ENCODE measurements at places on chromosomes 1 and 21.

DNA sequence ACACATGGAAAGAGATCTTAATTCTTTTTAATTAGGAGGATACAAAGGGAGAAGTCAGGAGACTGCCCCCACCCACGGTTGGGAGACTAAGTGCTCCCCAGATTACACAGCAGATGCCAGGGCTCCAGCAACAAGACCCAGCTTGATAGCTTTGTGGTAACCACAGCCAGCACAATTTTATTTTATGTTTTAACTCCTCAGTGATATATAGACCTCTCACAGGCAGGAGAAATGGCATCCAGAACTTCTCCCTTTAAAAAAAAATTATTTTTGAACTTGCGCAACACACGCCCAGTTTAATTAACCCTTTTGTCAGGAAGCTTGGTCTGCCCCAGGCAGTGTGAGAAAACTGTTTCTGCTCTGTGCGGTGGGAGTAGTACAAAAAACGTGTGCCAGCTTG, 62.6 kb upstream of the ACOT11 start:
- no peak for DNase-seq

DNA sequence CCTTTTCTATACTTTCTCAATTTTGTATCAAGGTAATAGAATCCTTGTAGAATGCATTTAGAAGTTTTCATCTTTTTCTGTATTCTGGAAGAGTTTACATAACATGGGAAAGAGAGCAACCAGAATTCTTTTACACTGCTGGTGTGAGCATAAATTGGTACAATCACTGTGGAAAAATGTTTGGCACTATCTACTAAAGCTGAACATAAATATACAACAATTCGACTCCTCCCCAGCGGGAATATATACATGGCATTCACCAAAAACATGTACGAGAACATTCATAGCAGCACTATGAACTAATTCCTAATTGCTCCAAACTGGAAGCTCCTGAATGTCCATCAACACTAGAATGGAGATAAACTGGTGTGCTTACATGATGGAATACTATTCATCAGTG, 1.8 kb upstream of the ACBD6 start:
- no peak for DNase-seq

- DNase-seq, result no peak
These were observed 576.9 kb downstream of the MATN1 start for GRCh38 chr1:30146448-30146847.

DNA sequence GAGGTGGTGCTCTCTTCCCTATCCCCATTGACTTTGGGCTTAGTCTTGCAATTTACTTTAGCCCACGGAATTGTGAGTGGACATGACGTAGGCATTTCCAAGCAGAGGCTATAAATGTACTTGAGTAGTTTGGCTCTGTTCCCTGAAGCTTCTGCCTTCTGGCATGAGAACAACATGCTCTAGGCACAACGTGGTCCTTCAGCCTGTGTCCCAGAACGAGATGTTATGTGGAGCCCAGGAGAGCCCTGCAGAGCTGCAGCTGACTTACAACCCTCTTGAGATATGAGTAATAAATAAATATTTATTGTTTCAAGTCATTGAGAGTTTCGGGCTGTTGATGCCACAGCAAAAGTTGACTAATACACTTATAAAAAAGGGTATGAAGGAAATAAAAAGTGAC, 105.2 kb upstream of the HMGB4 start:
- no peak for DNase-seq

DNA sequence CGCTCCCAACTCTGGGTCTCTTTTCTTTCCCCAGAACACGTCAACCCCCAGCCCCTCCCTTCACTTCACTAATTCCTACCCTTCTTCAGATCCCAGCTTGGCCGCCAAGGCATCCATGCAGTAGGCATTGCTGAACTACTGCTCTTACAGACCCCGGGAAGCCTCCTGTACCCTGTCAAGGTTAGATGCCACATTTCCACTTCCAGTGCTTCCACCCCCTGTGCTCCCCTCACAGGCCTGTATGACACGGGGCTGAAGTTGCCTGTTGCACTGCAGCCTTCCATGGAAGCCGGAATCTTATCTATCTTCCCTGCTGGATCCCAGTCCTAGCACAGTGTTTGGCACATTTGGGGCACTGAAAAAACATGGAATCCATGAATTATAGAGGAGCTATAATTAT, 99.0 kb upstream of the SOD1 start:
- DNase-seq, result no peak

DNA sequence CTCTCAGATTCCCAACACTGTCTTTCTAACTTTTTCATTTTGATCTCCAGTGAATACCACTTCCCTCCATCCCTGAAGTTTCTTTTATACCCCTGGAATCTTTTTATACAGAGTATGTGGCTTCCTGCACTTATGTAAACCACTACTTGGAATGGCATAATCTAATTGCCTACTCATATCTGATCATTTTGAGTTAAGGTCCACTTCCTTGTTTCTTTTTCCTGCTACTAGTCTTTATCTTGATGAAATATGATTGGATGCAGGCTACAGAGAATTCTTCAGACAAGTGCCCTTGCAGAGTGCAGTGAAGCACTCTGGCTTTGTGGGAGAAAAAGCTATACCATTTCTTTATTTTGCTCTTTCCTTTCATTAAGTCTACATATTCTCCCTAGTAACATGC, 325.3 kb upstream of the ADAMTS5 start:
- no peak for DNase-seq

- no peak for DNase-seq
These were observed 11.7 kb upstream of the MYOM3 start for GRCh38 chr1:24123611-24124010.

DNA sequence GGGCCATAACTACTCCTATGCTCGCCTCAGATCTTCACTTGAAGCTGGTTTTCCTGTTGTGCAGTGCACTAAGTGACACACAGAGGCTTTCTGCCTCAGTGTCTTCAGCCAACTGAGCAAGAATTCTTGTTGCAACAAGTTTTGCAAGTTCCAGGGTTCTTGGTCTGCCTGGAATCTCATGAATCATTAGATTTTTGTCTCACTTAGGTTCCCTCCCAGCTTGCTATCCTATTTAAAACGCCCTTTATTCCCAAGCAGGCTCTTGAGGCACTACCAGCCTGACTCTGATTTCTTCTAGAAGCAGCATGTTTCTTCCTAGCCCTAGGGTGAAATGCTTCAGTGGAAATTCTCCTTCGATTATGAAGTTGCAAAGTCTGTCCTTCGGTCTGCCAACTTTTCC, 158.8 kb downstream of the C1orf21 start:
- DNase-seq, result no peak

All from activated T-cell treated with anti-CD3 and anti-CD28 coated beads for 1 hour (primary cell).